ENCODE measurements at places on chromosomes 7 and 10.

GRCh38 chr10:70280099-70280498, 3.7 kb downstream of the NPFFR1 start:
- no peak for DNase-seq

DNA sequence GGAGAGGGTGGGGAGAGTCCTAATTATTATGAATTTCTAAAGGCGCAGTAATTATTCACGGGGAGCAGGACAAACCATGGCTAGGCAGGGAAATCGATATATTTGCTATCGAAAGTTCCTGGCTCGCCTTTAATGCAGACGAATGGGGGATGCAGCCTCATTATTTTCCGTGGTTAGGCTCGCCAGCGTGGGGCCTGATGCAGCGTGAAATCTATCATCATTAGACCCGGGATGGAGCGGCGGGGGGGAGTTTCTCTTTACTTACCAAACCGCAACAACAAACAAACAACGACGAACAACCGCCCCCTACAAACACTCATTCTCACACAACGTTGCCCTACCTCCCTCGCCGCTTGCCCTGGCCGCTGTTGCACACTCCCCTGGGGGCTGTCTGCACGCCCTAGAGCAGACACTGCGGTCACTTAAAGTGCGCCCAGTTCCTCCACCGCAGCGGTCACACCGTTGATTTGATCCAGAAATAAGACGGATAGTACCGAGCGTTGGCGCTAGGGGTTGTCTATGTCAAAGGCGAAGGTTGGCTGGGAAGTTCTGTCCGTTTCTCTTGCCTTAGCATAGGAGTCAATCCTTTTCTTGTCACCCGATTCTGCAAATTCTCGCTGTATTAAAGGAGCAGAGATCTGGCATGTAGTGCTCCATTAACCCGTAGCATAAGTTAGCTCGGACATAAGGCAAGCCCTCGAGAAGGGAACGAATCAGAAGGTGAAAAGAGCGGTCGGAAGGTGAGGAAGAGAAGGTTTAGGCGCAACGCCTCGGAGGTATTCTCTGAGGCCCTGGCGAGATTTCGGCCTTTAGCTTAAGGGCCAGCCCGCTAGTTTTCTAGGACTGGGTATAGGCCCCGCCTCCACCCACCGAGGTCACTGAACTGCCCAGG, 10.4 kb downstream of the NXPH1 start:
- DNase-seq: no peak

DNA sequence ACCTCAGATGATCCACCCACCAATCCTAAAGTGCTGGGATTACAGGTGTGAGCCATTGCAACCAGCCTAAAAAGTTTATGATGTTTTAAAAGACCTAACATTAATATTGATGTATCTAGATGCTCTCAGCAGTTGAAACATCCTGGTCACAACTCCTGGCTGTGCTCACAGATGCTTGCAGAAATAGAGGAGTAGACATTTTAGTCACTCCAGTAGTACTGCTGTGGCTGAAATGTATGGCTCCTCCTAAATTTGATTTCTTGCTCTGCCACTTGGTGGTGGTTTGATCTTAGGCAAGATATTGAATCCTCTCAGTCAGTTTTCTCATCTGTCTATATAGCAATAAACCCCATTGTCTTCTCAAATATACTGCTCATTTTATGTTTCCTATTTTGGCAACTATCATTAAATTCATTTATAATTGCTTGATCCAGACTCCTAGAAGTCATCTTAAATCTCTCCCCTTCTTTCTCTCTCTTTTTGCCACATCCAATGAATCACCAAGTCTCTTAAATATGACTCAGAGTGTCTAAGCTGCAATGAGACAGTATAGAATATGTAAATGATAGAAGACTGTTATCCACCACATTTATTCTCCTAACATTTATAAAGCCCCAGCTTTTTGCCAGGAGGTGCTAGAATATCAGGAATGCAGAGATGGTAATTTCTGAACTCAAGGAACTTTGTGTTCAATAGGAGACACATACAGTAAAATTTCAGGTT, 78.1 kb upstream of the NRBF2 start:
- no peak for DNase-seq

- no peak for DNase-seq
Observed at GRCh38 chr7:12294701-12295100, 83.6 kb downstream of the TMEM106B start.

DNA sequence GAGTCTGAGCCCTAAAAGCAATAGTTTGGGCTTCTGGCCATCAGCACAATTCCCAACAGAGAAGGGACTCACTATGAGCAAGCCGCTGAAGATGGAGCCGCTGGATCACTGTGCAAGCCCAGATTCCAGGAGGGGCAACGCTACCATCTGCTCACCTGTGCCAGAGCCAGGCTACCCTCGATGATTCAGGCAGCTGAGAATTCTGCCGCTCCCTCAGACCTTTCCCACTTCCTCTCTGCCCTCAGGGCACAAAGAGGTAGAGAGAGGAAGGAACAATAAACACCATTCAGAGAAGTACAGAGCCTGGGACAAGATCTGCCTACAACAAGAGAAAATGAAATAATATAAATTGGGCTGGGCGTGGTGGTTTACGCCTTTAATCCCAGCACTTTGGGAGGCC, 98.1 kb downstream of the MYOF start:
- no peak for DNase-seq

Data from BJ (cell line).